ENCODE measurements at places on chromosomes 12 and 14.

DNA sequence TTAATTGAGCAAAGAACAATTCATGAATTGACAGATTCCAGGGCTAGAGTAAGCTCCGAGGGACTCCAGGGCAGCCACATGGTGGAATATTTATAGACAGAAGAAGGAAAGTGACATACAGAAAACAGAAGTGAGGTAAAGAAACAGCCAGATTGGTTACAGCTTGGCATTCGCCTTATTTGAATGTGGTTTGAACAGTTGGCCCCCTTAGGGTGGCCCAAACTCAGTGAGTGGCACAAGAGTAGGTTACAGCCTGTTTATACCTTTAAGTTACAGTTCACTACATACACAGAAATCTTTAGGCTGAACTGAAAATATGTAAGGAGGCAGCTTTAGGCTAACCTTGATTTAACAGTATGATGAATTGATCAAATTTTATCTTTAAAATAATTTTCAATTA, 174.5 kb upstream of the CNOT2 start:
- no peak for DNase-seq

- DNase-seq, result no peak
Observed at GRCh38 chr12:98274430-98275130, 240.8 kb upstream of the TMPO start.

DNA sequence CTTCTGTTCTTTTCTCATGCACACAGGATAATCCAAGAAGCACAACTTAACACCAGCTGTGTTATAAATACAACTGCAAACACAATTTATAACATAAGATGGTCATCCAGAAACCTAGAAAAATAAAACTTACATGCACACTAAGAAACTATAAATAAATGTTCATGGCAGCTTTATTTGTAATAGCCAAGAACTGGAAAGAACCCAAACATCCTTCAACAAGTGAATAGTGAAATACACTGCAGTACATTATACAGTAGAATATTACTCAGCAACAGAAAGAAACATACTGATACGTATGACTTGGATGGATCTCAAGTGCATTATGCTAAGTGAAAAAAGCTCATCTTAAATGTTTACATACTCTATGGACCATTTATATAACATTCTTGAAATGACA, 132.7 kb downstream of the SPTSSA start:
- DNase-seq, result no peak

GRCh38 chr12:97921979-97922722, 459.5 kb downstream of the RMST start:
- DNase-seq, result no peak

DNA sequence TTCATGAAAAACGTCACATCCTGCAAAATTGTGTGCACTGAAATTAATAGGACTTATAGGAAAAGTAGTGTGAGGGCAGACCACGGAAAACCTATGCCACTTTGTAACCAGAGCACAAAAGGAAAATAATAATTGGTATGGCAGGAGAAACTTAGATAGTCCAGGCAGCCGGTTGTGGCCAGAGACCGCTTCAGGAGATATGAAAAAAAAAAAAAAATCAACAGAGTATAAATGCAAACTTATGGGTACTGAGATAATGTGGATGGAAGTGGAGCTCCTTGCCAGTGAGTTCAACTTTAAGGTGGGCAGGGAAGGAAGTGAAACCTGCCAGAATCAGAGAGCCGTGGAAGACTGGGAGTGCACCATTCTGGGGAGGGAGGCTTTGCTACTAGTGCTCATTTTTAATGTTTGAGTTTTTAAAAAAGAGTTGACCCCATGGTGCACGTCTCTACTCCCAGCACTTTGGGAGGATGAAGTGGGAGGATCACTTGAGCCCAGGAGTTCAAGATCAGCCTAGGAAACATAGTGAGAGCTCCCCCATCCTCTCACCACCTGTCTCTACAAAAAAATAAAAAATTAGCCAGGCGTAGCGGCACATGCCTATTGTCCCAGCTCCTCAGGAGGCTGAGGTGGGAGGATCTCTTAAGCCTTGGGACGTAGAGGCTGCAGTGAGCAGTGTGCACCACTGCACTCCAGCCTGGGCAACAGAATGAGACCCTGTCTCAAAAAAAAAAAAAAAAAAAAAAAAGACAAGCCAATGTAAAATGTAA, 34.3 kb upstream of the METAP2 start:
- no peak for DNase-seq

- DNase-seq, result no peak
Observed at GRCh38 chr14:68497011-68497410, 295.9 kb downstream of the ZFP36L1 start.
